ENCODE measurements at places on chromosomes 13 and 19. TPM values are rescaled to one million over a fixed set of nuclear protein-coding genes. Genes with fewer than 3 reads are reported as not detected.

The ATP4A gene
- 0.63 TPM for total RNA-seq

GRCh38 chr19:35031072-35031881 is 1.0 kb downstream of the SCN1B start:
- DNase-seq = peak; percentile 71
- H3K36me3 ChIP-seq = peaks cover 14% of the 10 kb centered on the region
- peaks cover 34% of the 10 kb centered on the region for H3K27me3 ChIP-seq
- peaks cover 15% of the 10 kb centered on the region for H3K4me1 ChIP-seq
- H3K27ac ChIP-seq = no peak overlapping the region

- H3K4me1 ChIP-seq = peaks cover 11% of the 10 kb centered on the region
- no peak overlapping the region for H3K27ac ChIP-seq
- peak overlapping the region; percentile 63 for H3K4me3 ChIP-seq
- H3K36me3 ChIP-seq = no peaks in the 10 kb centered on the region
- DNase-seq = peak; percentile 95
These were observed 47.3 kb upstream of the SHKBP1 start for GRCh38 chr19:40529093-40529954.

The C19orf44 gene
- 5.9 TPM for total RNA-seq

The KLK15 gene
- total RNA-seq = not detected

The CYP4F2 gene
- total RNA-seq = not detected

- no peak overlapping the region for H3K27ac ChIP-seq
- no peak overlapping the region for H3K4me3 ChIP-seq
- 0 out of 2 replicates have a peak, but pooled peaks cover 4% of the 10 kb centered on the region for H3K27me3 ChIP-seq
- DNase-seq = peak; percentile 63
These were observed 7.5 kb downstream of the PLAUR start for GRCh38 chr19:43662487-43662886.

DNA sequence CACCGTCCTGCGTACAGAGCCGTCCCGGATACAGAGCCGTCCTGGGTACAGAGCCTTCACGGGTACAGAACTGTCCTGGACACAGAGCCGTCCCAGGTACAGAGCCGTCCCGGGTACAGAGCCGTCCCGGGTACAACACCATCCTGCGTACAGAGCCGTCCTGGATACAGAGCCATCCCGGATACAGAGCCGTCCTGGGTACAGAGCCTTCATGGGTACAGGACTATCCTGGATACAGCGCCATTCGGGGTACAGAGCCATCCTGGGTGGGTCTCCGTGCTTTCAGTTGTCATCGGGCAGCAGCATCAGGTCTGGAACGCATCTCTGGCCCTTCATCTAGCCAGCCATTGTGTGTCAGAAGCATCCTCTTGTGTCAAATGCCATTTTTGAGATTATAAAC is 222.3 kb upstream of the SOX1 start:
- no peaks in the 10 kb centered on the region for H3K27me3 ChIP-seq
- H3K4me1 ChIP-seq = peaks cover 26% of the 10 kb centered on the region
- no peak for DNase-seq
- no peak overlapping the region for H3K27ac ChIP-seq

GRCh38 chr19:45005787-45006186 is 4.5 kb downstream of the RELB start:
- no peak overlapping the region for H3K27ac ChIP-seq
- no peaks in the 10 kb centered on the region for H3K27me3 ChIP-seq
- no peaks in the 10 kb centered on the region for H3K36me3 ChIP-seq
- no peak for DNase-seq
